ENCODE measurements at places on chromosomes 2 and 18.
A peak's percentile ranks its signal among the peaks of the same experiment; 100 is the strongest.

GRCh38 chr2:144666032-144666431, 146.1 kb upstream of the ZEB2 start:
- DNase-seq: no peak

DNA sequence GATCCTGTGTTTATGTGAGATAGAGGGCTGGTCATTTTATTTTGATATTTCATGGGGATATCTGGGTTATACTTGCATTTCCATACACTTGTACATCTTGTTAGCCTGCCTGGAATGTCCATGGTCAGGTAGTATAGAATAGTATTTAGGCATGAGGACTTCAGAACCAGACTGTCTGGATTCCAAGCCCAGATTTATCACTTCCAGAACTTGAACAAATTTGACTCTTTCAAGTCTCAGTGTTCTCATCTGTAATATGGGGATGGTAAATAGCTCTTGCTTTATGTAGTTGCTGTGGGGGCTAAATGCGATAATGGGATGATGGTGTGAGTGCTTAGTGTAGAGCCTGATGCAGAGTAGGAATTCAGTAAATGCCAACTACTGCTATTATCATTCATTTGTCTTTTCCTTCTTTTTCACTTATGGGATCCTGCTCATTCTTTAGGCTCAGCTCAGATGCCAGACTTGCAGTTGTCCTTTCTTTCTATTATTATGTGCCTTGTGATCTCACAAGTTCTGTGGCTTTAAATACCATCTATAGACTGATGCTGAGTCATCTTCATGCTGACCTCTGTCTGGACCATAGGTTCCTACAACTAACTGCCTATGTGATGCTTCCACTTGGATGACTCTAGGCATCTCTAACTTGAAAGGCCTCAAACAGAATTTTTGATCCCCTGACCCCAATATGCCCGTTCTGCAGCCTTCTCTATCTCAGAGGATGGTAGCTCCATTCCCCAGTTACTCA, 67.4 kb downstream of the POLE4 start:
- no peak for DNase-seq

- DNase-seq: no peak
Measured at GRCh38 chr2:31365834-31366505, 48.6 kb downstream of the XDH start.

DNA sequence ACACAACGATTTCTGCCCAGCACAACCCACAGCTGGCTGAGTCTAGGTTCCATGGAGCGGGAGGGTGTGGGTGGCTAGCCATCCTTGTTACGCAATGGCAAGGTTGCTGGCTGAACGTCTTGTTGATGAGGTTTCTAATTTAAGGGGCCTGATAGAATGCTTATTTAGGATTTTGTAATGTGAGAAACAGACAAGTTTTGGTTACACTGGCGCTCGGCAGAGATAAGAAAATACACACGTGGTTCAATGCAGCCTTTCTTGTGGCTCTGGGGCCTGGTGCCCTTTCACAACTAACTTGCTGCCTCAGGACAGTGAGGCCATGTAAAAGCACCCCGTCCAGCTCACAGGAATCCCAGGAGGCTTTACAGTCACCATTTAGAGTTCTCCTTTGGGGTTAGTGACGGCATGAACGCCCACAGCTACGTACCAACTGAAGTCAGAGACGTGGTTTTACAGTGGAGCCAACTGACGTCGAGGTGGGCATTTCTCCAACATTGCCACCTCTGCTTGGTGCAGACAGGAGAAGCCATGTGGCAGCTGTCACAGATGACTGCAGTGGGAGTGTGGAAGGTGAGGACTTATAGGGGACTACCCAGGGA, 29.7 kb upstream of the PIEZO2 start:
- no peak for DNase-seq

DNA sequence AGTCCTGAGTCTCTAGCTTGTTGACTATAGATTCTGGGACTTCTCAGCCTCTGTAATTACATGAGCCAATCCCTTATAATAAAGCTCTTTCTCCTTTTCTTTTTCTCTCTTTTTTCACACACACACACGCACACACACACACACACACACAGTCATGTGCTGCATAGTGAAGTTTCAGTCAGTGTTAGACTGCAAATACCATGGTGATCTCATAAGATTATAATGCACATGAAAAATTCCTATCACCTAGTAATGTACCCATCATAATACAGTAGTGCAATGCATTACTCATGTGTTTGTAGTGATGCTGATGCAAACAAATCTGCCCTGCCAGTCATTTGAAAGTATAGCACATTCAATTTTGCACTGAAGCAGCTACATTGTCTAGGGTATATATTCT, 558.2 kb downstream of the SUCLG1 start:
- DNase-seq: no peak

DNA sequence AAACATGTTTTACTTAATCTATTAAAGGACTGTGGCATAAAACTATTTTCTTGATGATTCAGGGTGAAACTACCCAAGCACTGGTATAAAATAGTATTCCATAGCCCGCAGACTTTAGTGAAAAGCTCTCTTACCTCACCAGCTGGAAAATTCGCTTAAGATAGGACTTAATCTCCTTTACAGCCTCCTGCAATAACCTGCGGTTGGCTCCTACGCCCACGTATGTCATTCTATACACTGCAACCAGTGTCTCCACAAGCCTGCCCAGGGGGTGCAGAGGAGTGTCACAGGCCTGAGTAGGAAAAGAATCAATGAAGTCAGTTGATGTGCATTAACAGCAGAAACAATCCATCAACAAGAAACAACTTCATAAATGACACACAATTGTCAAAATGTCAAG, 11.3 kb upstream of the MPP4 start:
- no peak for DNase-seq

DNA sequence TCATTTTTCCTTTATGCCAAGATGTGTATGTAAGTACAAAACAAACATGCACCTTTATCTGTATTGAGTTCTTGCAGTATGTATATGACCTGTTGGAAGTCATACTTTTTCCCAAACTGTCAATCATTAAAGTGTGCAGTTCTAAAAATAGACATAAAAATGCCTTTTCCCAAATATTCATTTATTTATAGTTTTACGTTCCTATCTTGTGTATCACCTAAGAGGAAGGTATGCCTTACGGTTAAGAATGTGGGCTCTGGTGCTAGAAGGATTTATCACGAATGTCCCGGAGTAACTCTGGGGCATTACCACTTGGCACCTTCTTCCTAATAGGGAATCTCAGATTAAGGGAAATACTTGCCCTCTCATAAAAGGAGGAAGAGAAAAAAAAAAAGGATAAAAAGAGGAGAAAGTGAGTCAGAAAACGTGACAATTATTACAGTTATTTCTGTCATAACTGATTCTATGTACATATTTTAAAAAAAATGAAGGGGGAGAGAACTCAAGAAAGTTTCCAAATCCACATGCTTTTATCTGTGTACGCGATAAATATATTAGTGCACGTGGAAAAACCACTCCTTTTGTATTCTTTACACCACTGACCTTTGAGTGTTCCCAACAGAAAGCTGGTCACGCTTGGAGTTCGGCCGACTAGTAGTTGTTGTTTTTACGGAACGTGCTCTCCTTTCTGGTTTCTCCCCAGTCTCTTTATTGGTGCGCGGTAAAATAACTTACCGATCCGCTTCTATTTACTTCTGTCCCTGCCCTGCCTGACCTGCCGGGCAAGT, 721 bp downstream of the MCEE start:
- no peak for DNase-seq

DNA sequence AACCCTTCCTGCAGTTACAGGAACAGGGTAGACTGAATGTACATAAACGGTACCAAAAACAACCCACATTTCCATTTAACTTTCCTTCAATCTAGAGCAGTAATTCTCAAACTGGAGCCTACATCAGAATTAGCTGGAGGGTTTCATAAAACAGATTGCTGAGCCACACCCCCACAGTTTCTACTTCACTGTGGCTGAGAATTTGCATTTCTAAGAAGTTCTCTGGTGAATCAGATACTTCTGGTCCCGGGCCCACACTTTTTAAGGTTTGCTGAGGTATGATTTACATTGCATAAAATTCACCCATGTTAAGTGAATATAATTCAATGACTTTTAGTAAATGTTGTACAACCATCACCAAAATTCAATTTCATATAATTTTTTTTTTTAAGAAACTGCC, 113.7 kb downstream of the SRBD1 start:
- DNase-seq: no peak

DNA sequence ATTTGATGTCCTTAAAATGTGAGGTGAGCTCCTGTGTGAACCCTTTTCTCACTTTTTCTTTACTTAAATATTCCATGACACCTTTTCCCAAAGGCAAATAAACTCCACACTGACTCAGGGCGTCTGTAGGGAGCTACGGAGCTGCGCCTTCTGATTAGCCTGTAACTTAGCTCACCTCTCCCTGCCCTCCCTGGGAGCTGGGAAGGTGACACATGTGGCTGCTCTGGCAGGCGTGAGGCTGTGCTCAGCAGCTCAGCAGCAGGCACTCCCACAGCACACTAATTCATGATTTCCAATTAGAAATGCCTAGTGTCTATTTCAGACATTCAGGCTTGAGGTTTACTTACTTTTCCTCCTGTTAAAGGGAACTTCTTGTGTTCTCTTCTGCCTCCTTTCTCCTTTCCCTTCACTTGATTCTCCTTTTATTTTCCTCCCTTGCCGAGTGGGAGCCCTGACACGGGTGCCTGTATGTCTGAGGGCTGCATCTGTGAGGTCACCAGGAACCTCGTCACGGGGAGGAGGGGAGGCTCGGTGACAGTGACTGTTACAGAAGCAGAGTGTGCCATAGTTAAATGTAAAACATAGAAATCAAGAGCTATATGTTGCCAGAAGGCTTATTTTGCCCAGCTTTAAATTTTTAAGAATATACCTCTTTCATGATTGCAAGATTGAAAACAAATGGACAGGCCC, 437.1 kb downstream of the DCDC2C start:
- DNase-seq: no peak

DNA sequence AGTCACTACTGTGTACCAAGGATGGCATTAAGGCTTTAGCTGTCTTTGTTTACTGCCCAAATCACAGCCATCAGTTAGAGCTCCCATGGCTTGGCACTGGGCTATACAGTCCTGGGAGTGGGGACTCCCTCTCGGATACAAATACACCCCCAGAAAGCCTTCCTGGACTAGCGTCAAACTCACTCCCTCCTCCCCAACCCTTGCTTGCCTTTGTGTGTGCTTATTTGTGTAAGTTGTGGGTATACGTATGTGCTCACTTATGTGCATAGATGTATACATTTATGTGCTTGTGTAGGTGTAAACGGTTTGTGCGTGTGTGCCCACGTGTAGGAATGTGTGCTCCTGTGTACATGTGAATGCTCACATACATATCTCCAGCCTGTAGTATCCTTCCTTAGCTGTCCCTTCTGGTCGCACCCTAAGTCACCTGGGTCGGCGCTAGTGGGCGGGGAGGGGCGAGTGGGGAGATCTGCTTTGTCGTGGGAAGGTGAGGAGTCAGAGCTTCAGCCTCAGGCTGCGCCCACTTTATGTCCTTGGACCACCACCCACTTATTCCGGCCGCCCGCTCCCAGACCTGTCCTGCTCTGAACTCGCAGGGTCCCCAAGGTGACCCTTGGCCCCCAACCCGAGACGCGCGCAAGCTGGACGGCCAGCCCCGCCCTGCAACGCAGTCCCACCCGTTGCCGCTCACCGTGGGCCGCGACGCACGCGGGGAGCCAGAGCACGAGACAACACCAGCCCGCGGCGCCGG, 461 bp downstream of the PRADC1 start:
- DNase-seq: peak; percentile 72

DNA sequence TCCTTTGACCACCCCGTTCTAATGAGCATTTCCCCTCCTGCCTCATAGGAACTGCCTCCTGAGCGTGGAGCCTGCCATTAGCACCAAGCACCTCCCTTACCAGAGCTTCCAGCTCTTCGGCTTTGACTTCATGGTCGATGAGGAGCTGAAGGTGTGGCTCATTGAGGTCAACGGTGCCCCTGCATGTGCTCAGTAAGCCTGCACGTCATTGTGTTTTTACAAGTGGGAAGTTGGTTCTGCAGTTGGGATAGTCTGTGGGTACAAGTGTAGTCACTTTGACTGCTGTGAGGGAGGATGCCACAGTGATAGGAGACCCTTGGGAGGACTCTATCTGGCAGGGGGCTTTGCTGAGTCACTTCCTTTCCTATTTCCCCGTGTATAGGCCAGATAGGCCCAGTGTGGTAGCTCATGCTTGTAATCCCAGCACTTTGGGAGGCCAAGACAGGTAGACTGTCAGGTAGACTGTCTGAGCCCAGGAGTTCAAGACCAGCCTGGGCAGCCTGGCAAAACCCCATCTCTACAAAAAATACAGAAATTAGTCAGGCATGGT, 22.0 kb upstream of the POLR1B start:
- DNase-seq: no peak

DNA sequence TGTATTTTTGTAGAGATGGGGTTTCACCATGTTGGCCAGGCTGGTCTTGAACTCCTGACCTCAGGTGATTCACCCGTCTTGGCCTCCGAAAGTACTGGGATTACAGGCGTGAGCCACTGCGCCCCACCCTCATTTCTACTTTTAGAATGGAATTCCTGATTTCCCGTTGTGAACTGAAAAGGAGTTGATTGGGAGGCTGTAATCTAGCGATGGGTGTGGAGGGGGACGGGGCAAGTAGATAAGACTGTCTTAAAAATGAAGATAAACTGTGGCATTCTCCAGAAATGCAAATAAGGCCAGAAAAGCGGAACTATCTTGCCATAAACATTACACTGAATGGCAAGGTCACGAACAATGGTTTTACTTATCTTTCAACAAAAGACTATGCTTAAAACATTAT, 135.4 kb downstream of the TRIB2 start:
- no peak for DNase-seq

DNA sequence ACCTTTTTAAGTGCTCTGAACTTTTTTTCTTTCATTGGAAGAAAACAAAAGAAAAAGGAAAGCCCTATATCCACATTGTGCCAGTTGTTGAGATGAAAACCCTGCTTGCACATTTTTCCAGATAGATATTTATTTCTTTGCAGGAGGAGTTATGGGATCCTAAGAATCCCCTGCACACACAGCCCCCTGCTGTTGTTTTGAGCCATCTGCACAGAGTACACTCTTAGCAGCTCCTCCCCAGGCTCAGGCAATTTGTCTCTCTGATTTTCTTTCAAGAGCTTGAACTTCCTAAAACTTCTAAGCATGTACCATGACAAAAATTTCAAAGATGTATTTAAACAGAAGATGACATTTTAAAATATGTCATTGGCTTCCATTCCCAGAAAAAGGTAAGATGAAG, 436.9 kb downstream of the METTL4 start:
- no peak for DNase-seq

DNA sequence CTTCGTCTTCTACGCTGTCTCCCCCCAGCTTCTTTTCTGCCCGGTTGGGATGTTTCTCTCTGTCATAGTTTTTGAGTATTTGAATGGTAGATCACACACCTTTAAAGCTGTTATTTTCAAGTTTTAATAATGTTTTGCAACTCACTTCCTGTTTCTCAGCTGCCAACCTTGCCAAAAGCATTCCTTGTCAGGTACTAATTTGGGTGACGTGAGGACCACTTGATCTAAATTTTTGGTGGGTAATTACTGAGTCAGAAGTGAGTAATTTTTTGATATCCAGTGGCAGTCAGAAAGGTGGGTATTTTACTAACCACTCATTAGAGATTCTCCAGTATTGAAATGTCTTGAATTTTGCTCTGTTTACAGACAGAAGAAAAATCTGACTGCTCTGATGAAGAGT, 852.4 kb upstream of the FANCL start:
- no peak for DNase-seq
